ENCODE measurements at places on chromosomes 1 and 21.

DNA sequence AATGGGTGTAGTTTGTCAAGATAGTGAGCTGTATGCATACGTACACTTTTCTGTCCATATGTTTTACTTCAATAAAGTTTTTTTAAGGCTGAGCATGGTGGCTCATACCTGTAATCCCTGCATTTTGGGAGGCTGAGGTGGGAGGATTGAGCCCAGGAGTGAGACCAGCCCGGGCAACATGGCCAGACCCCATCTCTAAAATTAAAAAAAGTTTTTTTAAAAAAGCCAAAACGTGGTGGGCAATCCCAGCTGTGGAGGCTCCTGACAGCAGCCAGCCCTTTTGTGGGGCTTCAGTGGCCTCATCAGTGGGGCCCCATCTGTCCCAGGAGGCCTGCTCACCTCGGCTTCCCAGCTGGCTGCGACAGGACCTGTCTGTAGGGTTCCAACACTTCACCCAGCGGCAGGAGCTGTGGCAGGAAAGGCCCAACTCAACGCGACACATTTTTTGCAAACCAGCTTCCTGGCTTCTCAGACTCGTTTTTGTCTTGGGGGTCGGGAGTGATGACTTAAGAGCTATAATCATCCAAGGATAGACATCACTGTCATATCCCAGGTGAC is 56.9 kb upstream of the LBR start:
- no peak for DNase-seq

DNA sequence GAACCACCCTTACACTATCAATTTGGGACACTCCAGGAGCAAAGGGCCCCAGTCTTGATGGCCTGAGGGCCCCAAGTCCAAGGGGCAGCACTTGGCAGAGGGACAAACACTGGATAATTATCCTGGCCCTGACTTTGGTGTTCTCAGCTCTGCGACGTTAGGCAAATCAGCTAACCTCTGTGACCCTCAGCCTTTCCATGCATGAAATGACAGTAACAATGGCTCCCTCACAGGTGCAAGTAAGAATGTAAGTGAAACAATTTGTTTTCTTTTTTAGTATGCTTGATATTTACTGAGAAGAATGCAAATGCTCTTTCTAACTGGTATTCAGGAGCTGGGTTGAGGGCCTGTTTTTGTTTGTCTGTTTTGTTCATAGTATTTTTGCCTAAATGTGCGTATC is 61.6 kb upstream of the PRDX6 start:
- DNase-seq, result no peak

DNA sequence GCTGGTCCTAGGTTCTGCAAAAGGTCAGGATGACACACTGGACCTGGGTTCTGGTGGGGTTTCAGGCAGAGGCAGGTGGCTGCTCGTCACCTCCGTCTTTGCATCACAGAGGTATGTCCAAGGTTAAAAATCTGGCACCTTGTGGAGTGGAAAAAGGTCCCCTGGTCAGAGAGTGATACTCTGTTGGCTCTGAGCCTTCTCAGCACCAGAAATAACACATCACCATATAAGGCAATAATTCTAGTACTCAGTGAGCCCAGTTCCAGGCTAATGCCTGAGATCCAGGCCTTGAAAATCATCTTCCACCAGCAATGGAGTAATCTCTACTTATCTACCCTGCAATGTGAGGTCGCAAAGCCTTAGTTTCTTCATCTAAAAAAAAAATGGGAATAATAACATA is 127.3 kb upstream of the C8B start:
- no peak for DNase-seq

GRCh38 chr1:169089776-169090175 is 16.7 kb upstream of the ATP1B1 start:
- no peak for DNase-seq

GRCh38 chr1:109763646-109764415 is at the start of gene EPS8L3:
TSS of gene EPS8L3 (minus strand) at chr1:109763923. CDS start at chr1:109761749, 2,174 bp downstream.
- no peak for DNase-seq

DNA sequence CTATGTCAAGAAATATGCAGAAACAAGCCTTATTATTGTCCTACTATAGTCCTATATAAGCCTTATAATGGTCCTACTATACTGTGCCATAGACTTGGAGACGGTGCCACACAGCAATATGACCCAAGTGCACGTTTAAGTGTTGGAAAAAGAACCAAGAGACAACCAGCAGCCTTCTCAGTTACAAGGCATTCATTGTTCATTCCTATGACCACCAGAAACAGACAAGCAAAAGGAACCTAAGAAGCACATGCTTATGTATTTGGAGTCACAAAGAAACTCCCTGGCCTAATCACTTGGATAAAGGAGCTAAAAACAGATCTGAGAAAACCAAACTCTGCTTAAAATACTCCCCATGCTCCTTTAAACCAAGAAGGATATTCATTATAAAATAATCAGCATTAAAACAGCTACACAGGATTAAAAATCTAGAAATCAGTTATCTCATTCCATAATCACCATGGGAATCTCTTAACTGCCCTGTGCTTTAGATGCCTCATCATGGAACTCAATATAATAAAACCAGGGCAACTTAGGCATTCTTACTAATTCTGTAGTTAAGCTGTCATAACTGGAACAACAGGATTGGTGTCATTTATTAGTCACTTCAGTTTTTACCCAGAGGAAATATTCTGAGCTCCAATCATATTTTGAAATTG is 7.0 kb downstream of the COLGALT2 start:
- DNase-seq, result no peak

Data from NCI-H1092 (cell line).